ENCODE measurements at places on chromosomes 16 and 17. TPM values are rescaled to one million over a fixed set of nuclear protein-coding genes. Genes with fewer than 3 reads are reported as not detected.

DNA sequence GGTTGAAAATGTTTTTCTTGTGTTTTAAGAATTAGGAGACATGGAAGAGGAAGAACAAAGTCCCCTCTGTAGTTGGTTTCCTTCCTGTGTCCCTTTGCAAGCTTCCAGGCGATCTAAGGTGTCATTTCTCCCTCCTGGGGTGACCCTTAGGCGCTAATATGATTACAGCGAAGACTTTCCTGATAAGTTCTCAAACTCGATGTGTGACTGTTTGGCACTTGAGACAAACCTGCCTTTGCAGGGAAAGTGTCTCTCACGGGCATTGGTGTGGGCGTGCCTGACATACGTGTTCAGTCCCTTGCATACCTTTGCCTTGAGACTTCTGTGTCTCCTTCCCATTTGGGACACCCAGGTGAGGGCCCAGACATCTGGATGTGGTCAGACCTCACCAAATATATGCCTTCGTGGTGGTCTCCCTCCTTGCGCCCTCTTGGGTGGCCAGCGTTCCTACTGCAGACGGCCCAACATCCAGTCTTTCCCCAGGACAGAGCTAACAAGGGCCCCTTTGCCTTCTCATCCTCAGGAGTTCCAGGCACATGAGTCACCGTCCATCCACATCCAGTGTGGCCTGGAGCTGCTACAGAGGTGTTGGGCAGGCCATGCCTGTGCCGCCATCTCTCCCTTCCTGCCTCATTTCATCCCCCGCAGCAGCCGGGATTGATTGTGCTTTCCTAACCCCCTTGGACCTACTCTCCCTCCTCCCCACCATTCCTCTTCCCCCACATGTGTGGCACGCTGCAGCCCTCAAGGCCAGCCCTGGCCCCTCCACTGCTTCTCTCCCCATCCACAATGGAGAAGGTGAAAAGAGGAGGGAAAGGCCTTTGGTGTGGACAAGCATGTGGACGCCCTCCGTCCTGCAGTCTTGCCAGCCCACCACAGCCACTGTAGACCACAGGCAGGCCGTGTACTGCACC lies 3.1 kb upstream of the JPT2 start:
- peak; percentile 33 for DNase-seq

DNA sequence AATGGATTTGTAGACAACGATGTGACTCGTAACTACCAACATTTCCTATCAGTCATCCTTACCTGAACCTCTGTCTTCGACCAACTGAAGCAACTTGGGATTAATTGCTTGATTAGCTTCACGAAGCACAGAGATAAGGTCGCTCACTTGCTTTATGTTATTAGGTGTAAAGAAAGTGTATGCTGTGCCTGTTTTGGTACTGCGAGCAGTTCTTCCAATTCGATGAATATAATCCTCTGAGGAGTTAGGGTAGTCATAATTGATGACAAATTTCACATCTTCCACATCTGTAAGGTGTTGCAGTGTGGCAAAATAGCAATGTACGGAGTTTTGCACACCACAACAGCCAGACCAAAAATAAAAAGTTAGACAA lies 3.6 kb upstream of the POLG2 start:
- DNase-seq, result no peak

GRCh38 chr17:62715882-62716390 lies 88.5 kb downstream of the MRC2 start:
- no peak for DNase-seq

GRCh38 chr17:39772415-39772814 lies 34.7 kb downstream of the GRB7 start:
- DNase-seq, result no peak

DNA sequence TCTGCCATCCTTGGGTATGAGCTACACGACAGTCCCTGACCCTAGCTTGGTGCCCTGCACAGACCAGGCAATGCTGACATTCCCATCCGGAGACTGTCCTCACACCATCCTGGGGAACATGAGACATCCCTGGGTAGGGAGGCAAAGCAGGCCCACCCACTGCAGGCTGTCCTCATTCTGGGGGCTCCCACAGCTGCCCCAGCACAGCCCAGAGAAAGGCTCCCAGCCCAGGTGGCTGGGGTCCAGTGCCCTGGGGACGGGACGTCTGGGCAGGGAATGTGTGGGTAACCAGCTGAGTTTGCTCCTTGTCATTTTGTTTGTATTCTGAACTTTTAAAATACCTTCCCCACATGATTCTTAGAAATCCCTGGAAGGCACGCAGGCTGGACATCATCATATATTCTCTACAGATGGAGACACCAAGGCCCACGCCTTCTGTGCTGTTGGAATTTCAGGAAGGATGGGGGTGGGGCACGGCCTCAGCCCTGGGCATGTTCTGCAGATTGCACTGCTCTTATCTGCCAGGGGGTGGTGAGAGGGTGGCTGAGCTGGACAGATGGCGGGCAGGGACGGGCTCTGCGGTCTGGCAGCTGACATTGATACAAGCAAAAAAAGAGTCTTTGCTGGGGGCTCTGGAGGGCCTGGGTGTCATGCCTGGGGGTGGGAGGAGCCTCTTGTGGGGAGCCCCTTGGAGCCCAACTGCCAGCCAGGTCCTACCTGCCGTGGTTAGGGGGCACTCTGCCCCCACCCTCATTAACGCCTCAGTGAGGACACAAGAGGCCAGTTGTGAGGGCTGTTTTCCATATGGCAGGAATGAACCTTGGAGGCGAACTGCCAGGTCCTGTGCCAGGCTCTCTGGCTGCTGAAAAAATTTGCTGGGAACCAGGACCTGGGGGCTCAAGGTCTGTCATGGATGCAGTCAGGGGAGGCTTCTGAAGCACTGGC lies 28.4 kb downstream of the LRRC75A start:
- DNase-seq, result peak; percentile 68

GRCh38 chr17:59641799-59642484 lies 22.2 kb downstream of the CLTC start:
- peak; percentile 49 for DNase-seq

- DNase-seq, result no peak
These were observed 5.4 kb upstream of the PSMC5 start for GRCh38 chr17:63821804-63822203.

DNA sequence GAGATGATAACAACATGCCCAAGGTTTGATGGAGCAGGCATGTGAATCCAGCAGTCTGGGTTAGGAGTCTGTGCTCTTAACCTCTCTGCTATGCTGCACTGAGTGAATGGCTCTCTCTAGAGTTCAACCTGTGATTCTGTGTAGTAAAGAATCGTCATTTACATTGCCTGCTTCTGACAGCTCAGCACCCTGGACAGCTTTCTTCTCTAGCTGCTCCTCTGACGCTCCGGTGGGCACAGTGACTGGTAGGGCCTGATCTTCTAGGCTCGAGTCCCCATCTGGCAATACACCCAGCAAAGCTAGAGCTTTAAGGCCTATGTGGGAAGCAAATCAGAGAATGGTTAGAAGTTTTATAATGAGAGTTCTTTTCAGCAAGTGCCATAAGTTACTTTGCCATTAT lies 85.3 kb upstream of the ATP2A3 start:
- no peak for DNase-seq

GRCh38 chr17:40351359-40352236 lies 12.9 kb downstream of the GJD3 start:
- DNase-seq, result peak; percentile 37

GRCh38 chr17:30586818-30587595 lies 109.8 kb downstream of the GOSR1 start:
- peak; percentile 67 for DNase-seq

DNA sequence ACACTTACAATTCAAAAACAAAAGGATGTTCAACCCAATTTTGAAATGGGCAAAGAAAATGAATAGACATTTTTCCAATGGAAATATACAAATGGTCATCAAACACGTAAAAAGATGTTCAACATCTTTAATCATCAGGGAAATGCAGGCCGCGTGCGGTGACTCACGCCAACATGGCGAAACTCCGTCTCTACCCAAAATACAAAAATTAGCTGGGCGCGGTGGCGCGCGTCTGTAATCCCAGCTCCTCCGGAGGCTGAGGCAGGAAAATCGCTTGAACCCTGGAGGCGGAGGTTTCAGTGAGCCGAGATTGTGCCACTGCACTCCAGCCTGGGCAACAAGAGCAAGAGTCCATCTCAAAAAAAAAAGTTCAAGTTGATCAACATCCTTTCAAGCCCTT lies 1.8 kb upstream of the CLUAP1 start:
- no peak for DNase-seq

- no peak for DNase-seq
These were observed 167.1 kb downstream of the HAPSTR1 start for GRCh38 chr16:9258423-9259051.

DNA sequence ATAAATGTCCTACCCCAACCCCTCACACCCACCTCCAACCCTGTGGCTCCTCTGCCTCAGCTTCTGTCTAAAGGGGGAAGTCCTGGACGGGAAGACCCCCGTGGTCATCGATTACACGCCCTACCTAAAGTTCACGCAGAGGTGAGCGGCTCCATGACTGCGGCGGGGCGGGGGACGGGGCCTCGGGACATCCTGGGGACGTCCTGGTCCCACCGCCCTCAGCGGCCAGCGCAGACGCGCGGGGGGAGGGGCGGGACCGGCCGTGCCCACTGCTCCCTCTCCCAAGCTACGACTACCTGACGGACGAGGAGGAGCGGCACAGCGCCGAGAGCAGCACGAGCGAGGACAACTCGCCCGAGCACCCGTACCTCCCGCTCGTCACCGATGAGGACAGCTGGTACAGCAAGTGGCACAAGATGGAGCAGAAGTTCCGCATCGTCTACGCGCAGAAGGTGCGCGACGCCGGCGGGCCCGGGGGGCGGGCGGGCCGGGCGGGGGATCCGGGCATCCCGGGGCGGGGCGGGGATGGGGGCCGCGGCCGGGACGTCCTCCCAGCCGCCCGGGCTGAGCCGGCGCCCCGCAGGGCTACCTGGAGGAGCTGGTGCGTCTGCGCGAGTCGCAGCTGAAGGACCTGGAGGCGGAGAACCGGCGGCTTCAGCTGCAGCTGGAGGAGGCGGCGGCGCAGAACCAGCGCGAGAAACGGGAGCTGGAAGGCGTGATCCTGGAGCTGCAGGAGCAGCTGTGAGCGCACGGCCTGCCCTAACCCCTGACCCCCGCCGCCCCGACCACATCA lies 6.7 kb downstream of the RUNDC3A start:
- no peak for DNase-seq

GRCh38 chr16:8720080-8720966 lies 45.9 kb downstream of the ABAT start:
- peak; percentile 1 for DNase-seq

DNA sequence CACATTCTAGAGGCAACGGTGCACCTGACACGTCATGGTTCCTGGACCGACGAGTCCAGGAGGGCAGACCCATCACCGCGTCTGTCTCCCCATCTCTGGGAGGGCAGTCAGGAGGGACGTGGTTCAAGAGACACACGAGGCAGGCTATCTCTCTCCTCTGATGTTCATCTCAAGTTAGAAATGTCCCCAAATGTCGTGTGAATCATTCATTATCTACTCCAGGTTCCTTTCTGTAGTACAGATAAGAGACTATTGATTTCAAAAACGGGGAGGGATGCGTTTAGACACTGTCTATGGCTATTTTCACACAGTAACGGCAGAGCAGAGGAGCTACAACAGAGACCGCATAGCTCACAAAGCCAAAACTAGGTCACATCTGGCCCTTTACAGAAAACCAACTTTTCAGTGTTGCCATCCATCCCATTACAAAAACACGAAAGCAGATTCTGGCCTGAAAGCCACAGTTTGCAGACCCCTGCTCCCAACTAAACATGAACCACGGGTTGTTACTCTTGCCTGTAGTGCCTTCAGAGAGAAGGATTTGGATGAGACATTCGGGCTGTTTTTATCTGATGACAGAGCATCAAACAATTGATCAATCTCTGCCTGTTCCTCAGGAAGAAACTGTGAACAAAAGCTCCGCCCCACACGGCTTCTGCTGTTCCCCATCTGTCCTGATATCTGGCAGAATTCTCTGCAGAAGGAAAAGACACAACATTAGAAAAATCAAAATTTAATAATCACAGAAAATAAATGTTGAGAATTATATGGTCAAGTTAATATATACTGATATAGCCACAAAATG lies 6.8 kb downstream of the MEAK7 start:
- DNase-seq, result no peak

DNA sequence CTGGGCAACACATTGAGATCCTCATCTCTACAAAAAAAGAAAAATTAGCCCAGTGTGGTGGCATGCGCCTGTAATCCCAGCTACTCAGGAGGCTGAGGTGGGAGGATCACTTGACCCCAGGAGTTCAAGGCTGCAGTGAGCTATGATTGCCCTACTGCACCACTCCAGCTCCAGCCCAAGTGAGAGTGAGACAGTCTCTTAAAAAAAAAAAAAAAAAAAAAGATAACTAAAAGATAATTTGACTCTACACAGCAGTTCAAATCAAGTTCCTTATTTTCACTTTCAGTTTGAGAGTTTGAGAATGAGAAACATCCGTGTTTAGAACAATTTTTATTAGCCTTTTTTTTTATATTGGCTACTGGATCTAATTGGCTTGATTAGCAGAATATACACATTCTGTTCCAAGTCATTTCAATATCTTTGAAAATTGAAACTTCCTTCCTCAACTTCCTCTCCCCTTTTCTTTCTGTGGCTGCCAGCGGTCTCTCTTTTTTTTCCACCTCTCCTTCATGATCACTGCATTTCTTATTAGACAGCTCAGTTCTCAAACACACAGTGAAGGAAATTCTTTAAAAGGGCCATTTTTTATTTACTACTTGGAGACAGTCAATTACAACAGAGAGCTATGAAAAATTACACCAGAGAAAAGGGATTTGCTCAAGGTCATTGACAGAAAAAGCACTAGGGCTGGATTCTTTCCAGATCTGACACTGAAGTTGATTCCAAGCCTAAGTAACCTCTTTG lies 4.5 kb upstream of the ACSF2 start:
- peak; percentile 27 for DNase-seq

GRCh38 chr16:85123891-85124635 lies 11.8 kb upstream of the CIBAR2 start:
- peak; percentile 59 for DNase-seq

The CHMP6 gene
- total RNA-seq, result 14.9 TPM

The SMIM36 gene
- not detected for total RNA-seq

The CEP112 gene
- total RNA-seq, result 22.6 TPM

The TCAP gene
- total RNA-seq, result 0.40 TPM
